ENCODE measurements at places on chromosomes 16 and 17.

DNA sequence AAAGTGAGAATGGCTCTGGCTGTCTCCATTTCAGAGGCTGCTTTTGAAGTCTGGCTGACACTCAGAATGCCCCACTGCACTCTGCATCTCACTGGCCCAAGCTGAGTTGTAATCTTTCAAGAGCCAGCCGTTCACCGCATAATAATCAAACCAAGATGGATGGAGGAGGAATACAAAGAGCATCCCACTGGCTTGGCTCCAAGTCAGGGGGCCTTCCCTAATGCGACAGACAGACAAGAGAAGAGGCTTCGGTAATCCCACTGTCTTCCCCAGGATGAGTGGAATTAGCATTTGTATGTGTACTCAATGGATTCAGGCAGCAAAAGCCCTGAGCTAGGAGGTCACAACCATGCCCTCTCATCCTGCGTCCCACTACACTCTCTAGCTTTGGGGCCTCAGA is 68.0 kb downstream of the CBLN1 start:
- DNase-seq = no peak

DNA sequence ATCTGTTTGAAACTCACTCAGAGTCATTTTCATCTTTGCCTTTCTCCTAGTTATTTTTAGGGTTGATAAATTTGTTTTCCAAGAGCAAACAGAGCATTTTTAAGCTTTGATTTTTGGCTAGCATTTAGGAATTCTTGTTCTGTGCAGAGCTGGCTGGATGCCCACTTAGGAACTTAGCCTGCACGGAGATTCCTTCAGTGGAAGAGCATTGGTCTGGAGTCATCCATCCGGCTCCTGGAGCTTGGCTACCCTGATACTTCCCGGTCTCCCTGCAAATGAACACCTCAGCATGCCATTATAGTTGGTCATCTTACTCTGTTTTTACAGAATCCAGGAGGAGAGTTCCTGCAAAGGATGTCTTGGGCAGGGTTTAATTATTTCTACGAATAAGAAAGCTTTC is 57.1 kb downstream of the SPECC1 start:
- peak; percentile 84 for DNase-seq

DNA sequence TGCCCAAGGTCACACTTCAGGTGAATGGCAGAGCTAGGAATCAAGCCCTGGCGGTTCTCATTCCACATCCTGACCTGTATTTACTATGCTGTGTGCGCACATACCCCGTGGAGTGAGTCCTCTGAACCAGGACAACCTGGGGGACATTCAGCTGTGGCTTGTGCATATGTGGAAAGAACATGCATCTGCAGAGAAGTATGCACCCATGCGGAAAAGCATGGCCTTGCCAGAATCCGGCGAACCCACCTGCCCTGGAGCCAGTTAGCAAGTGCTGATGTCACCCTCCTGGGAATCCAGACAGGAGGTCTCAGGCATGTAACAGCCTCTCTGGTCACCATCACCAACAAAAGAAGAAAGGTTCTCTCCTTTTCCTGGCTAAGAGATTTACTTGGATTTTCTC is 1.9 kb downstream of the RASL10B start:
- no peak for DNase-seq

GRCh38 chr17:48840441-48840840 is 9.6 kb downstream of the CALCOCO2 start:
- DNase-seq = peak; percentile 37

DNA sequence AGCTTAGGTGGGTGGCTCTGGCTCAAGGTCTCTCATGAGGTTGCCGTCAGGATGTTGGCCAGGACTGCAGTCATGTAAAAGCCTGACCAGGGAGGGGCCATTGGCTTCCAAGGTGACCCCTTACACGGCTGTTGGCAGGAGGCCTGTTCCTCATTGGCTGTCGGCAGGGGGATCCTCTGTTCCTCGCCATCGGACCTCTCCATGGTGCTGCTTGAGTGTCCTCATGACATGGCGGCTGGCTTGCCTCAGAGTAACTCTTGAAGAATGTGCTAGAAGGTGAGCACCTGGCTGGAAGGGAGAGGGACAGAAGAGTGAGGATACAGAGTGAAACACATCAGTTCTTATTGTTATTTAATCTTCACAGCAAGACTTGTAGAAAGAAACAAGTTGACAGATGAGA is 4.7 kb upstream of the RPRML start:
- DNase-seq = no peak

DNA sequence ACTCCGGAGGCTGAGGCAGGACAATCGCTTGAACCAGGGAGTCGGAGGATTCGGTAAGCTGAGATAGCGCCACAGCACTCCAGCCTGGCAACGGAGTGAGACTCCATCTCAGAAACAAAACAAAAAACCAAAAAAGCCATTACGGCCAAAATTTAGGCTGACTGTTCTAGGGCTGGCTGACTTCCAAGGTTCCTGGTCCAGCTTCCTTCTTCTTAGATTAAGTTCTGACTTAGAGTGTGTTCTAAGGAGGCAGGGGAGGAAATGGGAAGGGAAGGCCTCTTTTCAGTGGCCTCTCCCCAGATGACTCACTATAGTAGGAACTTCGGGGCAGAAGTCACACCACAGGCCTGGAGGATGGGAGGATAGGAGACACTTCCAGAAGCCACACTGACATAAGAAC is 27.7 kb upstream of the CLEC18B start:
- DNase-seq = peak; percentile 98

- DNase-seq = no peak
Observed at GRCh38 chr16:84868829-84869472, 49.2 kb downstream of the CRISPLD2 start.

- no peak for DNase-seq
Observed at GRCh38 chr17:60165971-60166370, 16.2 kb downstream of the CA4 start.

GRCh38 chr17:44390250-44390870 is 911 bp upstream of the ITGA2B start:
- DNase-seq = no peak

- no peak for DNase-seq
Observed at GRCh38 chr16:84190731-84191388, at the start of gene ADAD2. TSS of gene ADAD2 (plus strand) at chr16:84191157. CDS start at chr16:84191231, 74 bp downstream.

DNA sequence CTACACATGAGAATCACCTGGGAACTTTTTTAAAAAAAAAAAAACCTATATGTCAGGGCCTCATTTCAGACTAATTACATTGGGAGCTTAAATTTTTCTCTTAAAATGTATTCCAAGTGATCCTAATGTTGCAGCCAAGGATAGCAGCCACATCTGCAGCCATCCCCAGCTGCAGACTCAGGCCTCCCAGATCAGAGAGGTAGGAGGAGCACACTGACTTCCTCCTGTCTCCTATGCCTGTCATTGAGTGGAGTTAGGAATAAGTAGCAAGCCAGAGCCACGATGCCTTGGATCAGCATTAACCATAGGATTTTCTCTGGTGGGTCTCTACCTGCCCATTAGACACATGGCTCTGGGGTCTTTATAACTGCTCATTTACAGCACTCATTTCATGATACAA is 463.5 kb downstream of the HS3ST4 start:
- DNase-seq = no peak

All from EH (cell line).